ENCODE measurements at places on chromosomes 6 and 20. TPM values are rescaled to one million over a fixed set of nuclear protein-coding genes. Genes with fewer than 3 reads are reported as not detected.

RAET1E gene
- total RNA-seq, result 2.0 TPM

ARMC2 gene
- 1.7 TPM for total RNA-seq

BHLHE23 gene
- not detected for total RNA-seq

BTNL2 gene
- not detected for total RNA-seq

ACTL10 gene
- not detected for total RNA-seq

RNF8 gene
- 20.9 TPM for total RNA-seq

RAD21L1 gene
- total RNA-seq, result not detected

BEND3 gene
- total RNA-seq, result 3.3 TPM

Data from A549 treated with RU486 at 1 μM for 4 hours (cell line).